CD4-positive, alpha-beta T cell treated with Interleukin-17A for 4 hours (primary cell): ENCODE measurements at places on chromosomes 7 and 10.

DNA sequence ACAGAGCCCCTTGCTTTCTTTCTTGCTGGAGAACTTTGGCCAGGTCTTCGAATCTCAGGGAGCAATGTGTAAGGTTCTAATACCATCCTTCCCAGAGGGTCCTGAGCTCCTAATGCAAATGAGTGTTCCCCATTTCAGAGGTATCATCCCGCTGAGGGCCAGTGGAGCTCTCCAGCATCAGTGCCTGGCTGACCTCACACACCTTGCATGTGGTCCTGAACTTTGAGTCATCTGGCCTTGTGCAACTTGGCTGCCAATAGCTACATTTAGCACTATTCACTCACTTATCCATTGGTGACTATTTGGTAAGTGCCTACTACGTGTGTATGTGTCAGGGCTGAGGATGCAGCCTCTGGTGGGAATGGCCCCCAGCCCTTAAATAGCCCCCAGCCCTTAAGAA is 48.4 kb upstream of the HABP2 start:
- DNase-seq: no peak

- DNase-seq: no peak
Measured at GRCh38 chr10:120765226-120765803, 85.8 kb upstream of the WDR11 start.

- no peak for DNase-seq
Measured at GRCh38 chr7:24334012-24334411, 50.0 kb downstream of the NPY start.

DNA sequence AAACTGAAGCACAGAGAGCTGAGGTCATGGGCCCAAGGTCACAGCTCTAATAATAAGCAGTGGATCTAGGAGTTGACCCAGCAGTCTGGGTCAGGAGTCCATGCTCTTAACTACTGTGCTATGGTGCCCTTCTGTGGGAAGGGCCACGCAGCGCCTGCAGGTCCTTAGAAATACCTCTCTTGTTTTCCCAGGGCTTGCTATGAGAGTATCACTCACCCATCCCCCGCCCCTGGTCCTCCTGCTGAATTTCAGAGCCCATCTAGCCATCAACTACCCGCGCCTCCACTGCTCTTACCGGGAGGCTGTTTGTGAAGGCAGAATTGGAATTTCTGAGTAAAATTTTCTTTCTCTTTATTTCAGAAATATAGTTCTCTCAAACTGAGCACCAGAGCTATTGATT is 27.3 kb upstream of the CRHR2 start:
- DNase-seq: no peak
